ENCODE measurements at places on chromosomes 12 and 14.

- DNase-seq: no peak
Observed at GRCh38 chr12:93134893-93135285, 205.8 kb upstream of the EEA1 start.

DNA sequence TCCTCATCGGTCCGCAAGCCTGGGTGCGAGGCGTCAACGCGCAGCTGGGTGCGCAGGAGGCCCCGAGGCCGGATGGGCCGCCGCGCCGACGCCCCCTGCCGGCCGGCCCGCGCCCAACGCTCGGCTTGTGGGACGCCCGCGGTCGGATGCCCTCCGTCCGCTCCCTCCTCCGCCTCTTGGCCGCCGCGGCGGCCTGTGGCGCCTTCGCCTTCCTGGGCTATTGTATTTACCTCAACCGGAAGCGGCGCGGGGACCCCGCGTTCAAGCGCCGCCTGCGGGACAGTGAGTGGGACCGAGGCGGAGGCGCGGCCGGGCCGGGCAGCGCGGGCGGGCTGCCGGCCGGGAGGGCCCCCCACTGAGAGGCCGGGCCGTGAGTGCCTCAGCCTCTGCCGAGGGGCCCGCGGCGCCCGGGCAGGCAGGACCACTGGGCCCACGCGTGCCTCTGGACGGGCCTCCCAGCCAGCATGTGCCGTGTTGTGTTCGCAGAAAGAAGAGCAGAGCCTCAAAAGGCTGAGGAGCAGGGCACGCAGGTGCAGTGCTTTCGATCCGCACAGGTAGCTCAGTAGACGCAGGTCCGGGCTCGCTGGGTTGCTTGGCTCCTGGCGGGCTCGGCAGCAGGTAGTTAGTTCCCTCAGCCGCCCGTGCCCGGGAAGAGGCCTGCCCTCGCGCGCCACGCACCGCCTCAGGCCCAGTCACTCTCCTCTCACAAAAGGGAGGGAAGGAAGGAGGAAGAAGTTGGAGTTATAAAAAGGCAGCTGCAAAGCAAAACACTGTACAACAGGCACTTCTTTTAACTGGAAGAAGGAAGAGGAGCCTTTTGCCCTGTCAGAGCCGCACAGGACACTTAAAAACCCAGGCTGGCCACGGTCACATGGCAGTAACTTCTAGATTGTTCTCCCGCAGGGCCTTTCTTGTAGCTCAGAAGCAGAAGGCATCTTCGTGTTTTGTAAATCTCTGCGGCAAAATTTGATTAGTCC is at the start of gene TOMM20L:
TOMM20L (plus strand) TSS at position 119 of the 977 bp plus-strand sequence; CDS start at position 147, 28 bp downstream.
- DNase-seq: peak; percentile 32

DNA sequence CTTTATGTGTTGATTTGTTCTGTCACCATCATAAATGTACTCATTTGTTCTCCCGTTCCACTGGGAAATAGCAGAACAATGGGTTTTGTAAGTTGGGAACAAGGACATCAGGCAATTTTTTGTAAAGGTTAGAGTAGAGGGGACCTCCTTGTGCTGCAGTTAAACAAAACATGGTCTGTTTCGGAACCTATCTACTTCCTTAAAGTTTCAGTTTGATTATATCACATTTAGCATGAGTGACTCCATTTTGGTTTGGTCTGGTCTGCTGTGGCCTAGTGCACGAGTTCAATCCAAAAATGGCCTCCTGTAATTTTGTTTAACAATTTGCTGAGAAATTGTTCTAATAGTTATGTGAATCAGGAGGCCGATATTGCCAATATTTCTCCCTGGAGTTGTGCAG is 372.7 kb downstream of the NUAK1 start:
- DNase-seq: no peak

- no peak for DNase-seq
Observed at GRCh38 chr12:131430158-131430742, 280.6 kb upstream of the SFSWAP start.

GRCh38 chr12:52839436-52840105 is 5.5 kb upstream of the KRT79 start:
- no peak for DNase-seq

- no peak for DNase-seq
Observed at GRCh38 chr12:50112456-50113218, 601 bp downstream of the COX14 start.

GRCh38 chr12:112341046-112341825 is 41.0 kb downstream of the HECTD4 start:
- no peak for DNase-seq

DNA sequence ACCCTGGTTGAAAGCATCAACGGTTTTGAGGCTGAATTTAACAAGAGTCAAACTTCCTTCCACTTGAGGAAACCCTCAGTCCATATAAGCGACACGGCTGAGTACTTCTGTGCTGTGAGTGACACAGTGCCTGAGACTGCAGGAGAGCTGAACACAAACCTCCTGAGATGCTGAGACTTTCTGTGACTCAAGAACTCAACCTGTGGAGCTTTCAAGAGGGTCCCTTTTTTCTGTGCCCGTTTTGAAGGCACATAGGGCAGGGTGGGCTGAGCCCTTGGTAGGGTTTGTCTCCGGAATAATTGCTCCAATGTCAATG is 305.3 kb upstream of the OR4E1 start:
- no peak for DNase-seq

- no peak for DNase-seq
Observed at GRCh38 chr12:979349-979748, 11.7 kb upstream of the ERC1 start.

DNA sequence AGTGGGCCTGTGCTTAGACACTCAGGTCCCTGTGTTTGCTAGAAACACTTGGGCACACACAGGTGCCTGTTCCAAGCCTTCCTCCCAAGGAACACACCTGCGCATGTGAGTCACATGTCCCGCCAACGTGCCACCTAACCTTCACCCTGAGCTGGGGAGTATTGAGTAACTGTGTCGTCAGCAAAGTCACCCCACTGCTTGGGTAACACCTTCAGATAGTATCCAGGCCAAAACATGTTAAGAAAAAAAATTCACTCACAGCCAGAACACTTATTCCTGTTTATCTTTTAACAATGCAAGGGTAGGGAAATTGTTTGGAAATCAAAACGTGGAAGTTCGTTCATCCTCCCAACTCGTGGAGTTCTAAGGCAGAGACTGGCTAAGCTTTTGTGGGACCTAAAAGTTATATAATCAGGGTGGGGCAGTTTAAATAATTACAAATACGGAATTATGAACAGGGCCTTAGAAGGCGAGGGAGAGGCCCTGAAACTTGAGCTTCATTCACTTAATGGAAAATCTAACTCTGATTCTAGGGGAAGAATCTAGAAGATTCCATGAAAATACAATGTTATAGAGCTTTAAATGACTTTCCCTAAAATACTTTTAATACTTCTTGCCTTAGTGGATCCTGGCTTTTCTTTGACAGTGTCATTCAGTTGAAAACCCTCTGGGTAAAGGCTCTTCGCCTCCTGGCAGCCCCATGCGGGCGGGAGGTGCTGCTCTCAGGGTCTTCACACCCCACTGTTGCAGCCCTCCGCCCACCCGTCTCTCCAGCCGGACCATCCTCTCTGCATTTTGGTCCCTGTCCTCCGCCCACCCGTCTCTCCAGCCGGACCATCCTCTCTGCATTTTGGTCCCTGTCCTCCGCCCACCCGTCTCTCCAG is 30.3 kb upstream of the ADIPOR2 start:
- DNase-seq: no peak
